ENCODE measurements at places on chromosomes 3 and 15.

DNA sequence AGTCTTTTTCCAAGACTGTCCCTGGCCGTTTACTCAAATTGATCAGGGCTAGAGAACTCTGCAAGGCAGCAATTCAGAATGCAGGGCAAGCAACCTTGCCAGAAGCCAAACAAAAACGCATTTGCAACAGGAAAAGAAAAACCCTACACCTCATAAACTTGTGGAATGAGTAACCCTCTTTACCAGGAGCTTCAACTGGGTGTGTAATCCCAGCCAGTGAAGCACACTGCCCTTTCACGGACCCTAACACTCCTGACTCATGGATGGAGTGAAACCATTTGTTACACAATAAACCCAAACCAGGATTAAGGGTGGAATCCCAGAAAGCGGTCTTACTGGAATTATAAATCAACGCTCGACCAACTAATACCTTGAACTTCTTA, 14.8 kb upstream of the LDHAL6B start:
- no peak for DNase-seq

DNA sequence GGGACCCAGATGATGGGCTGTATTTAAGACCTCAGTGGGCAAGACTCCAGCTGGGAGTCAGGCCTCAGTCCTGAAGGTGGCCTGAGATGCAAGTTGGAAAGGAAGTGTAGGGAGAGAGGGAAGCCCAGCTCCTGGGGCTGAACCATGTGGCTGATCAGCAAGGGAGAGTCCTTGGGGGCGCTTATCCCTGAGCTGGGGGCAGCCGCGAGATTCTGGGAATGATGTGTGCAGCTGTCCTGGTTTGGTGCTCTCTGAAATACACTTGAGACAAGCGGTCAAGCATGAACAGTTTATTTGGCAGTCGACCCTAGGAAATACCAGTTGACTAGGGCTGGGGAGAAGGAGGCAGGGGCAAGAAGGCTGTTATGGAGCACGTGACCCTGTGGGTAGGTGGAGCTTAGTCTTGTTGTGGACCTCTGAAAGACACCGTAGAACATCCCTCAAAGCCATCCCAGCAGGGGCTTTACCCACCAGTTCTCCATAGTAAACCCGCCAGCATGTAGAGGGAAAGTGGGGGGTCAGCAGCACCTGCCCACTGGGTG, 41.8 kb upstream of the SLC6A11 start:
- DNase-seq, result no peak

- no peak for DNase-seq
These were observed 91.9 kb downstream of the NAALADL2 start for GRCh38 chr3:174951034-174951433.

GRCh38 chr3:195913382-195913781, 5.0 kb upstream of the TNK2 start:
- DNase-seq, result no peak

- no peak for DNase-seq
These were observed 99.9 kb downstream of the ITPR1 start for GRCh38 chr3:4593014-4593413.

GRCh38 chr3:22296601-22297000, 545.6 kb upstream of the ZNF385D start:
- DNase-seq, result no peak

DNA sequence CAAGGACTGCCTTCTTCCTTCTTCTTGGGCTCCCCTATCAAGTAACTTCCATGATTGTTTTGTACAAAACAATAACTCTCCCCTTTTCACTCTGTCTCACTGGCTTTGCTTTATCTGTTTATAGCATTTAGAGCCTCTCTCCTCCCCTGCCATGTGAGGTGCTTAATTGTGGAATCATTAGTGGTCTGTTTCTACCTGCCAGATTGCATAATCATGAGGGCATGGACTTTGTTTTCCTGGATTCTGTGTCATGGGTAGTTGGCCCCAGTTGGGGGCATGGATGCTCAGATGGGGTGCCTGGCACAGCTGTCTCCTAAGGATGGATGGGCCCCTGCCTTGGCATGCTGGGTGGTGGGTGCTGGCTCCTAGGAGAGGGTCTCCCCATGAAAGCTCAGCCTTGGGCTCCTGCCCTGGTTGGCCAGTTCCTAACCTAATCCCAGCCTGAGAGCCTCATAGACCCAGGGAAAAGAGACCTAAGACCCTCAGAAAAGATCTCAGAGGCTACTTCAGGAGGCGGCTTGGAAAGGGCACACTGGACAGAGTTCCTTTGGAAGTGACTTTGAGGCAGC, 8.0 kb upstream of the CTXND1 start:
- DNase-seq, result no peak

GRCh38 chr3:191301782-191302411, 27.3 kb upstream of the CCDC50 start:
- no peak for DNase-seq

GRCh38 chr15:39835550-39835949, 52.9 kb upstream of the FSIP1 start:
- no peak for DNase-seq

- no peak for DNase-seq
These were observed 2.1 kb upstream of the ISY1 start for GRCh38 chr3:129162729-129163579.

- DNase-seq, result peak; percentile 68
These were observed 20.4 kb upstream of the SATB1 start for GRCh38 chr3:18445401-18446148.

- no peak for DNase-seq
These were observed 51.3 kb downstream of the CYP11A1 start for GRCh38 chr15:74316141-74316540.

DNA sequence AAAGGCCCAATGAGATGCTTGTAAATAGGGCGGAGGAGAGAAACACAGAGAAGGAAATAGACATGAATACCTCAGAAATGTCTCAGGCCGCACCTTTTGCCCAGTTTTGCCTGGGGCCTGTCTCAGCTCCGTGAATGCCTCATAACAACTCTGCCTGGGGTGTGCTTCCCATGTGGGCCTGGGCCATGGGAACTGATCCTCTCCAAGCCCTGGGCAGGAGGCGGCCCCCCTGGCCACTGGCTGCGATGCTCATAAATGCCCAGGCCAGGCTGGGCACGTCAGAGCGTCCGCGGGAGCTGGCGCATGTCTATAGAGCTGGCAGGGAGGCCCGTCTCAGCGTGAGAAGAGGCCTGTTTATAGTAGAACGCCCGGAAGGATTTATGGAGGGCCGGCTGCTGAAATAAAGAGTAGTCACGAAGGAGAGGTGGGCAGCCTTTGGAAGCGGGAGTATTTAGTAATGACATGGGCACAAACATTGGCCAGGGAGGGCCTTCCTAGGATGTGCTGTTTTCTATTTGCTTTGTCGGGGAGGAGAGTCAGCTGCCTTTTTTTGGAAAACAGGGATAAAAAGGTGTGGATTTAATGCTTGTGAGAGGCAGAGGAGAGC, 85.9 kb upstream of the IGF1R start:
- no peak for DNase-seq

DNA sequence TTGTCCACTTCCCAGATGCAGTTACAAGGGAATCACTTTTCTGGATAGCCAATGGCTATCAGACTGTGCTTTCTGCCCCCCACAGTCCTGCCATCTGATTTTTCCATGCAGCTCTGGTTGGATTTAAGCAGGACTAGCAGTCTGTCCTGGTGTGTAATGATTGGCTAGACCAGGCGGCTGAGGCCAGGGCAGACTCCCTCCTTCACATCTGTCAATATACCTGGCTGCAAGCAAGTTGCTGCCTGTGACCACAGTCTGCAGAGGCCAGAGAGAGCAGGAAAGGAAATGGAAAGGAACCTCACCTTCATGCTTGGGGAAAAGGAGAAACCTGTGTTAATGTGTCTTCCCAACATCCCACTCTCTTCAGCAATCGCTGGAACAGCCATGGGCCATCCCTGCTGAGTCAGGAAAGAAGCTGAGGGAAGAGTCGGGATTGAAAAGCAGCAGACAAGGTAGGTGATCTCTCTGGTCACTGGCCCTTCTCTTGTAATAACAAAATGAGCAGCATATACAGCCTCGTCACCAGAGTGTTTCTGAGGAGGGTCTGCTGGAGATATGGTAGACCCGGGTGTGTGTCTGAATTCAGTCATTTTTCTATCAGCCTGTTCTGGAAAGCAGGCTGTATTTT, 126.7 kb upstream of the PHLDB2 start:
- no peak for DNase-seq

DNA sequence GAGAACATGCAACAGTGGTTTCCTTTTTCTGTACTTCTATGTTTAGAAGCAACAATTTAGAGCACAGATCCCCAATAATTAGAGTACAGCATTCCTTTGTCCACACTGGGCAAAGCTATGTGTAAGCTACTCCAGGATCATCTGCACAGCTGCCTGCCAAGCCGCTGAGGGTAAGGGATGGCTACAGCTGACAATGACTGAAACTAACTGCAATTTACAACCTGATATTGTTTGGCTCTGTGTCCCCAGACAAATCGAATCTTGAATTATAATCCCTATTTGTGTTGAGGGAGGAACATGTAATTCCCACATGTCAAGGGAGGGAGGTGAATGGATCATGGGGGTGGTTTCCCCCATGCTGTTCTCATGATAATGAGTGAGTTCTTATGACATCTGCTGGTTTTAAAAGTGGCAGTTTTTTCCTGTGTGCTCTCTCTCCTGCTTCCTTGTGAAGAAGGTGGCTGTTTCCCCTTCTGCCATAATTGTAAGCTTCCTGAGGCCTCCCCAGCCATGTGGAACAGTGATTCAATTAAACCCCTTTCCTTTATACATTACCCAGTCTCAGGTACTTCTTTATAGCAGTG, 54.8 kb upstream of the TNFSF10 start:
- no peak for DNase-seq

GRCh38 chr3:166569589-166569988, 732.4 kb upstream of the BCHE start:
- DNase-seq, result no peak

GRCh38 chr3:62368705-62369475, 4.5 kb downstream of the FEZF2 start:
- DNase-seq, result no peak

DNA sequence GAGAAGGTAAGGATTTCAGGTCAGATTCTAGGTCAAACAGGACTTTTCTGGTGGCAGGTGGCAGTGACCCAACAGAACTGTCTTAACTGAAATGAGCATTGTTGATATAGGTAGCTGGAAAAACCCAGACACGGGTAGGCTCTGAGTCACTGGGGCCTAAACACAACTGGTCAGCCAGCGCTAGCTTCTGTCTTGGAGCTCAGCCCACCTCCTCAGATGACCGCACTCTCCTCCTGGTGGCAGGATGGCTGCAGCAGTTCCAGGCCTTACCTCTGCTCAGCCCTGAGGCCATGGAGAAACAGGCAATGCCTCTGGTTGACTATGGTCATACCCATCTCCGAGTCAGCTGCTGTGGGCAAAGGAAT, 61.1 kb upstream of the GATA2 start:
- DNase-seq, result no peak

- no peak for DNase-seq
These were observed 86.2 kb downstream of the FBN1 start for GRCh38 chr15:48559285-48559684.

GRCh38 chr3:132790806-132791205, 68.6 kb upstream of the NPHP3 start:
- DNase-seq, result no peak

DNA sequence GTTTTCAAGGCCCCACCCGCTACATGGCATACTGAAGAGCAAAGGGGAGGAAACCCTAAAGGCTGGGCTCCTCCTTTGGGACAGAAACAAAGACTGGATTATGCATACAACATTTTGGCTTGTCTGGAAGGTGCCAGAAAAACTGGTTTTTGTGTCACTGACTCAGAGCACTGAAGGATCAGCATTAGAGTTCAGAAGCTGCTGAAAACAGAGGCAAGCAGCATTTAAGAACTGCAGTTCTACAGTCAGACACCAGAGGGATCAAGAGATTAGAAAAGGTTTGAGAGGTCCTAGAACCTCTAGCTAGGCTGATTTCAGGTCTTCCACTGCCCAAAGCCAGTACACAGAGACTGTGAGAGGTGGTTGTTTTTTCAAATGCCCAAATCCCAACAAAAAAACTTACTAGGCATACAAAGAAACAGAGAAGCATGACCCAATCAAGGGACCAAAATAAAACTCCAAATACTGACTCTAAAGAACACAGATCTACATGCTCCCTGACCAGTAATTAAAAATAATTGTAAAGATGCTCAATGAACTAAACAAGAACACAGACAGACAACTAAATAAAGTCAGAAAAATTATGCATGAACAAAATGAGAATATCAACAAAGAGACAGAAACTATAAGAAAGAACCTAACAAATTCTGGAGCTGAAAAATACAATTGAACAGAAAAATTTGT, 91.2 kb downstream of the SENP2 start:
- no peak for DNase-seq

DNA sequence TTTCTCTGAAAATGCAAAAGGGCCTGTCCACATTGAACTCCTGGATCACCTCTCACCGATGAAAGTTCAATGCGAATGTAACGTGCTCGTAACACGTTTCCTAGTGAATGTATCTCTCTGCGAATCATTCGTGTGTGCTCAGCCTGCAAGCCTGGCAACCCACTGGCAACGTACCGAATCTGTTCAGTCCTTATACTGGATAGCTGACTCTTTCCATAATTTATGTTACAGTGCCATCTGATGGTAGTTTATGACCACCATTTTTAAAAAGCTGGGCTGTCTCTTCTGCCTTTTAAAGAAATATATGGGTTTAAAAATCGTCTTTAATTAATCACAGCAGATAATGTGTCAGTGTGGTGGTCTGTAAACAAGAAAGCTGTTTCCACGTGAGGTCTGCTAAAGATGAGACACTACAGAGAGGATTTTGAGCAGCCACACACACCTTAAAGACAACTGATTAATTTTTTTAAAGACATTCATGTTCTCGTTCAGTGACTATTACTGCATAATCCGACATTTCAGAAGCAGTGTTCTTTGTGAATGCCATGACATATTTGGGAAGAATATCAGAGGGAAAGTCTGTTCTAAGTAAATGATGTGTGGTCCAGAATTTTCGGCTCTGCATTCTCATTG, 69.4 kb upstream of the FOXP1 start:
- no peak for DNase-seq

- DNase-seq, result no peak
These were observed at the start of gene RHO for GRCh38 chr3:129528589-129529100. Gene RHO (plus strand): TSS chr3:129528639. CDS start chr3:129528734, 95 bp downstream.

DNA sequence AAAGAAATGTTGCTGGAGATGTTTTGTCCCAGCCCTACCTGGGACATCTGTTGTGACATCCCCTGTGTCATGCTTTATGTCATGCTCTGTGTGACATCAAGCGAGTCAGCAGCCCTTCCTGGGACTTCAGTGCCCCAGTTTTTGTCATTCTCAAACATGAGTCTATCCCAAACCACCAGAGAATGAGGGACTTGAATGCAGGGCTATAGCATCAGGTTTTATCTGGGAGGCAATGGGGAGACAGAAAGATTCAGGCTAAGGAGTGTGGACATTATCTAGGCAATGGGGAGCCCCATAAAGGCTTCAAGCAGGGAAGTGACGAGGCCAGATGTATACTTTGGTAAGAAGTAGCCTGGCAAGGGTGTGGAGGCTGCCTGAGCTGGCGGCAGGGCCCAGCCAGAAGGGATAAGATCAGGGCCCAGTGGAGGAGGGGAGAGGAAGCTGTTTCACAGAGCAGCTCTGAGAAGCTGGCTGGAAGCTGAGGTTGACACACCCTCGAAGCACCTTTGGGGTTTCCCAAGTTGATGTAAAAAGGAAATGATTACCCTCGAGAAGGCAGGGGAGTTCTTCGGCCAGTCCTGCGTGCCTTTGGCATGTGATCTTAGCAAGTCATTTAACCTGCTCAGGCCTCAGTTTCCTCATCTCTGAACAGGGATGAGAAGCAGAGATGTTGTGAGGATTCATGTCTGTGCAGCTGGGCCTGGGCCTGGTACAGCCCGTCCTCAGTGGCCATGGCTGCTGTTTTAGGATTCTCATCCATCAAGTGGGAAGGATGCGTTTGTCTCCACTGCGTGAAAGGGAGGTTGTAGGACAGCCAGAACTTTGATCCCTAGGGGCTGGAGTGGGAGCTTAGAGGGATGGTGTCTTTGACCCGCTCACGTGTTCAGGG, 34.3 kb downstream of the IRAK2 start:
- DNase-seq, result peak; percentile 60
